ENCODE measurements at places on chromosomes 6 and 20. TPM values are rescaled to one million over a fixed set of nuclear protein-coding genes. Genes with fewer than 3 reads are reported as not detected.

The OR12D3 gene
- not detected for total RNA-seq

The FOXC1 gene
- not detected for total RNA-seq

DNA sequence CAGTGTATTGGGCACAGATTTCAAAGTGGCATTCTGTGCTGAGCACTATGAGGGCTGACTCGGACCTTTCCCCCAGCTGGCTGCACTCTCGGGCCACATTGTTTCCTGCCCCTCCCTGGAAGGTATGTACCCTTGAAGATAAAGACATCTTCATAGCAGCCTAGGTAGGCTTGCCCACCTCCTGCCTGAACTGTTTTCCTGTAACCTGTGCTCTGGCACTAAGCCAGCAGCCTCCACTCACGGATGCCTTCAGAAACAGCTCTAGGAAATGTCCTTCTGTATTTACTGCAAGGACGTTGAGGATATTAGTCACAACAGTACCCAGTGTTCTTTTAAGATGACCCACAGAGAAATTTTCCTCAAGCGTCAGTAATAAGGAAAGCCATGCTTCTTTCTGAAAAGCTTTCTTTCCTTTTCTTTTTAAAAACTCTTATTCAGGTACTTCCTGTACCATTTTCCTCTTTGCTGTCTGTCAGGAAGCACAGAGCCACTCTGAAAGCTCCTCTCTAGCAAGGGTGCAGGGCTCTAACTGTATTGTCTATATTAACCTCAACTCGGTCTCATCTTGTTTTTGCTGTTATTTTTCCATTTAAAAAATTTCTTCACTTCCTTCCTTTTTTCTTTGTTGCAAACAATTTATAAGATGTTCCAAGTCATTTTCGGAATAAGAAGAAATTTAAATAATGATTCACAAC lies 43.5 kb downstream of the TTI1 start:
- DNase-seq, result no peak

The GLP1R gene
- total RNA-seq, result not detected

DNA sequence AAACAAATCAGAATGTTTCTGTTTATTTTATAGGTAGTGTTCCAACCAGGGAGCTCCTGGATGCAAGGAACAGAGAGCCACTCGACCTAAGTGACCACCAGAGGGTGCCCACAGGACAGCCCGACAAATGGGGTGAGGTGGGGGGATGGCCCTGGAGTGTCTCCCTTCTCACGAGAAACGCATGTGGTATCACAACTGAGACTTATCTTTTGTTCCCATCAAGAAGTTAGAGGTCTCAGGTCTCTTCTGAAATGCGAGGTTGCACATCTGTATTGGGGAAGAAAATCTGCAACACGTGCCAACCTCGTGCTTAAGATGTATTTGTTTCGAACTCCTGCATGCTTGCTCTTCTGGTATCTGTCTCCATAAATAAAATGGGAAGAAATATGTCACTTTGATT lies 104.0 kb downstream of the ISM1 start:
- no peak for DNase-seq

The DEK gene
- 128 TPM for total RNA-seq

The SLA2 gene
- total RNA-seq, result 29.9 TPM

DNA sequence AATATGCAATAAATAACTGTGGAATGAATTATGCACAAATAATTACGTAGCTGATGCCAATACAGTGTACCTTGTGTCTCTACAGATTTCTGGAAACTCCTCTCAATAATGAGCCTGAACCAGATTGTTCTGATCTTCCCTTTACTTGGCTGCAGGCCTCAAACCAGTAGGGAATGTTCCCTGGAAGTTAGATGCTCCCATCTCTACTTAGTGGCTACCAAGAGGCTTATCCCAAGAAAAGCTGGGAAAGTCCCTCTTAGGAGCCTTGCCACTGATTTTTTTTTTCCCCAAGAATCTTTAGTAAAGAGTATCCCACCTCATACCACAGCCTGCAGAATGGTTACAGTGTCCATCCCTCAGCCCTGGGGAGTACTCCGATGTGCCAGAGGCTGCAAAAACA lies 702.1 kb downstream of the RFPL4B start:
- DNase-seq, result no peak

- DNase-seq, result no peak
Observed at GRCh38 chr6:140051521-140052512, 677.4 kb upstream of the CITED2 start.

GRCh38 chr20:15079594-15080340 lies 742.4 kb upstream of the FLRT3 start:
- DNase-seq, result no peak

GRCh38 chr6:27980111-27980510 lies 23.1 kb downstream of the OR2B6 start:
- no peak for DNase-seq

GRCh38 chr6:31948753-31949413 lies 3.0 kb downstream of the CFB start:
- DNase-seq, result no peak

DNA sequence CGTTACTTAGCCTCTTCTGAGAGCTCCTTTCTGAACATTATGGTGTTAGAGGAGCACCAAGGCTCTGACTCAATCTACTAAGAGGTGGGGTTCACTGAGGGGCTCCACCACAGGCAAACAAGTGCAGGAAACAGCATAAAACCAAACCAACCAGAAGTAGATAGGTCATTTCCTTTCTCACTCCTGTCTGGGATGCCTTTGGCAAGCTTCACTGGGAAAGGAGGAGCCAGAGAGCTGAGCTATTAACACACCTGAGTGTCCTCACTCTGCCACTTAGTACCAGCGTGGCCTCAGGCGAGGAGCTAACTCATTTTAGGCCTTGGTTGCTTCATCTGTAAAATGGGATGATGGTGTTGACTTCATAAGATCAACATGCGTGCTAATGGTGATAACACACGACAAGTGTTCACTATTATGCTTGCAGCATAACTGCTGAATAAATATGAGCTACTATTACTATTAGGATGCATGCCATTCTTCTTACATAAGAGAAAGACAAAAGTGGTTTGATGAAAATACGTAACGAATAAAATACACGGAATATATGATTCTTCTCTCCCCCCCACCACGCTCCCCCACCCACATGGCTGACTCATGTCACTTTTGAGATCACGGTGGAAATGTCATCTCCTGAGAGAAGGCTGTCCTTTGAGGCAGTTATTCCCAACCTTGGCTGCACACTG lies 185.4 kb downstream of the BCAS1 start:
- DNase-seq, result no peak

The HLA-E gene
- 1,122 TPM for total RNA-seq

DNA sequence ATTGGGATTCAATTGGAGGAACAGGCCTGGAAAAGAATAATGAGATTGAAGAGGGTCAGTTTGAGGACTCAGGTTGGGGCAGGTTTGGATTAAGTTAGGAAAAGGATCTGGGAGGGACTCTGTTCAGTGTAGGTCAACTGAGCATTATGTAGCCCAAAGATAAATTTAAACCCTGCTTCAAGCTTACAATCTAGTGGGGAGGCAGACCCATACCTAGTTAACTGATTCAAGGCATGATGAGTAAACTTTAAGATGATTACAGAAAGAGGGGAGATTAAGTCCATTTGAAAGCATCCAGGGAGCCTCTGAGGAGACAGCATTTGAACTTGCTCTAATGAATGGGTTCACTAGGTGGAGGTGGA lies 11.4 kb upstream of the LTA start:
- no peak for DNase-seq

The SEL1L2 gene
- total RNA-seq, result not detected

DNA sequence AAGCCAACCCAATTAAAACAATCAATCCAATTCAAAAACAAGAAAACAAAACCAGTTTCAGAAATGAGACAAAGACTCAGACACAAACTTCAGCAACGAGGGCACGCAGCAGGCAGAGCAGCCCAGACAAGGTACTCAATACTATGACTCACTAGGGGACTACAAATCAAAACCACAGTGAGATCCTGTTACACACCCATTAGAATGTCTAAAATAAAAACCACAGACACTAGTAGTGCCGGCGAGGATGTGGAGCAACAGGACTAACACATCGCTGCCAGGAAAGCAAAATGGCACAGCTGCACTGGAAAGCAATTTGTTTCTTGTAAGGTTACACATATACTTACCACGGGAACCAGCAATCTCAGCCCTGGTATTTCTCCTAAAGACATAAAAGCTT lies 28.4 kb upstream of the MAS1L start:
- DNase-seq, result peak; percentile 26

The DEFB123 gene
- not detected for total RNA-seq

The OPN5 gene
- total RNA-seq, result not detected

The TMEM244 gene
- total RNA-seq, result 1.1 TPM

GRCh38 chr20:43459022-43459942 lies 1.6 kb downstream of the SRSF6 start:
- DNase-seq, result no peak

DNA sequence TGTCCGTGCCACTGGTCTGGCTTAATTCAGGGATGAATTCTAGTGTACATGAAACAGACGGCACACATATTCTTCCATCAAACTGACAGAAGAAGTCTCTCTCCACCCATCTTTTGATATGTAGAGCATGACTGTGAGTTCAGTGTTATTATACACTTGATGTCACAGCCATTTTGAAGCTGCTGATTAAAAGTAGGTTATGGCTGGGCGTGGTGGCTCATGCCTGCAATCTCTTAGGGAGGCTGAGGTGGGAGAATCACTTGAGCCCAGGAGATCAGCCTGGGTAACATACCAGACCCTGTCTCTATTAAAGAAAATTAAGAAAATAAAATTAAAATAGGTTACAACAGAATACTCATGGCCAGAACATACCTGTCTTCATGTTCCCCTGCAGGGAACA lies 20.7 kb downstream of the C6orf15 start:
- no peak for DNase-seq

GRCh38 chr6:151341476-151342195 lies 49.7 kb downstream of the ZBTB2 start:
- DNase-seq, result no peak

- no peak for DNase-seq
Observed at GRCh38 chr20:21826976-21827375, 121.5 kb downstream of the PAX1 start.

- DNase-seq, result no peak
Observed at GRCh38 chr20:16132036-16132798, 441.0 kb downstream of the KIF16B start.

GRCh38 chr6:37160922-37161778 lies 8.8 kb upstream of the PIM1 start:
- DNase-seq, result no peak

The UQCC2 gene
- 22.8 TPM for total RNA-seq

- DNase-seq, result no peak
Observed at GRCh38 chr20:62097881-62098407, 24.3 kb upstream of the LSM14B start.

GRCh38 chr20:2845607-2846006 lies 5.1 kb downstream of the VPS16 start:
- DNase-seq, result no peak

The FAXC gene
- total RNA-seq, result not detected

- DNase-seq, result no peak
Observed at GRCh38 chr6:30931969-30932645, at the start of gene SFTA2. Gene SFTA2 (minus strand): TSS chr6:30932170. CDS start chr6:30932096, 74 bp downstream.

DNA sequence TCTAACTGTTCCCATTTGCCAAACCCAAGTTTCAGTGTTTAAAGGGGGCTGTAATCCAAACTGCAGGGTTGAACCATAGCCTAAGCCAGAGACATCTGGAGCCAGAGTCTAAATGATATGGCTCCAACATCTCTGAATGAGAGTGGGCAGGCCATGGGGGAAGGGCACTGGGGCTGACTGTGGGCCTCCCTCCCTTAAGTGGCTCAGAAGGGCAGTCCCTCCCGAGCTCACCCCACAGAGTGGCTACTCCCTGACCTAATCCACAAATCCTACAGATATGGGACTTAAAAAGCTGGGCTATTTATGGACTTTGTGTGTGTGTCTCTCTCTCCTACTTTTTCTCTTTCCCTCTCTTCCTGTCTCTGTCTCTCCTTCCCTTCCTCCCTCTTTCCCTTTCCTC lies 35.8 kb upstream of the AAR2 start:
- no peak for DNase-seq

DNA sequence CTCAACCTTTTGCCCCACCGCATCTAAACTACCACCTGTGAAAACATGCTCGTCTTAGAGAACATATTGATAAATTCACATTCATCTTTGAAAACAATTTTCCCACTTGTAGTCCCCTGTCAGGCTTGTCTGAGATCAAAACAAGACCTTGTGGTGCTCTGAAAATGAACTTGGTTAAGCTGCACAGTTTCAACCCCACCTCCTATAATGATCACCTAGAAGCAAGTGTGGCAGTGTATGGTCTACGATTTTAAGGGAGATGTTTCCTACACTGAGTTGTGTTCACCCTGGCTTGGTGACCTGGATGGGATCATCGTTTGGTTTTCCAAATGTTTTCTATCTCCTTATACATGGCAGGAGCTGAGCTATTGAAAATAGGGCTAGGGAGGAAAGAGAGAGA lies 539.4 kb downstream of the DOK5 start:
- no peak for DNase-seq

DNA sequence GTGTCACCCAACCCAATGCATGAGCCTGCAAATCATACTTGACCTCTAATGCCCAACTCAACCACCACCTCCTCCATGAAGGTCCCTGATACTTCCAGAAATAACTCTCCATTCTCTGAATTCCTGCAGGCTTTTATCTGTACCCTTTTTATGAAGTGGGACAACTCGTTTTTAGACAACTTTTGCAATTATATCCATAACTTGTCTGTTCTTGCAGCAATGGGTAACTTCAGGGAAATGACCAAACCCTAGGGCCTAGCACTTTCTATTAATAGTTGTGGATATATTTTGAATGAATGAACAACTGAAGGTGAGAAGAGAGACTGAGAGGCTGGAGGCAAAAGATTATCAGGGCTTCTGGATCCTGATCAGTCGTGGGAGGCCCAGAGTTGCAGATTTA lies 236.6 kb upstream of the MOCS1 start:
- no peak for DNase-seq

The KCNQ2 gene
- total RNA-seq, result not detected

The KIF3B gene
- total RNA-seq, result 14.2 TPM

GRCh38 chr6:32079566-32080290 lies 29.4 kb downstream of the TNXB start:
- no peak for DNase-seq

GRCh38 chr20:59207235-59207634 lies 43.6 kb downstream of the ZNF831 start:
- no peak for DNase-seq

- DNase-seq, result no peak
Observed at GRCh38 chr6:44477293-44477894, 89.9 kb downstream of the CDC5L start.

DNA sequence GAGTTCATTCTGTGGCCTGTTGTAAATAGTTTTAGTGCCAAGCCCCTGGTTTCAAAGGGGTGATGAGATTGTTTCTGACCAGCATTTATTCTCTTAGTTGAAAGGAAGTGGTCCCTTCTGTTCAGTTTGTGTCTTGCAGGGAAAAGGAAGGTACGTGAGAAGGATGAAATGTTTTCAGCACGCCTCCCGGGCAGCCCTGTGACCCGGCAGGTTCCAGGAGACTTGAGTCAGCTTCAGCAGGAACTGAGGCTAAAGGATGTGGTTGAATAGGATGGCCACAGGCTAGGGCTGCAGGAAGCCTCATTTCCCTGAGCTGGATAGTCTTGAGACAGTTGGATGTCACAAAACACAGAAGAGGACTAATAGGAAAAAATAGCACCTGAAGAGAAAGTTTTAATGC lies 132.4 kb upstream of the SYNDIG1 start:
- DNase-seq, result no peak
